ENCODE measurements at places on chromosomes 11 and 22.

- DNase-seq, result no peak
Observed at GRCh38 chr11:46560300-46560991, 33.4 kb downstream of the AMBRA1 start.

- DNase-seq, result no peak
Observed at GRCh38 chr11:74182635-74183034, 11.5 kb downstream of the PPME1 start.

DNA sequence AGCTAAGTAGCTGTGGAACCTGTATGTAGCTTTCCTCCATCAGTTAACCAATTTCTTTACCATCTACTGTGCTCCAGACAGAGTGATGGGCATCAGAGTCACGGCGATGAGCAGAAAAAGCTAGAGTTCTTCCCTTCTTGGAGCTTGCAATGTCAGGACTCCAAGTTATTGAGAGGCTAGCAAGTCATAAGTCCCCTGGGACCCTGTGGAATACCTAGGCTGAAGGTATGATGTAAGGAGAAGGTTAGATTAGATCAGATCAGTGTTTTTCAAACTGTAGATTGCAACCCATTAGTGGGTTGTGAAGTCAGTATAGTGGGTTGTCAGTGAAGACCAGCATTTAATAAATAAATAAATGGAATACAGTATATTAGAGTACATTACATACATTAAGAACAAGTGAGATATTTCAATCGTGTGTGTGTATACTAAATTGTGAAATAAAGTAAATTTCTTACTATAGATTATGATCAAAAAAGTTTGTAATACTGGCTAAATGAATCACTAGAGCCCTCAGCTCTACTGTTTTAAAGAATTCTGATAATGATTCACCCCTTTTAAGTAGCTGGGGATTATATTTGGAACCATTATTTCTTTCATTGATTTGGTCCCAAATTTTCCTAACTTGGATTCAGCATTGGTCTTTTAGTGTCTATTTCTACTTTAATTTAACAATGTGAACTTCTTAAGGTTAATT is 52.3 kb downstream of the RASSF10 start:
- DNase-seq, result no peak

DNA sequence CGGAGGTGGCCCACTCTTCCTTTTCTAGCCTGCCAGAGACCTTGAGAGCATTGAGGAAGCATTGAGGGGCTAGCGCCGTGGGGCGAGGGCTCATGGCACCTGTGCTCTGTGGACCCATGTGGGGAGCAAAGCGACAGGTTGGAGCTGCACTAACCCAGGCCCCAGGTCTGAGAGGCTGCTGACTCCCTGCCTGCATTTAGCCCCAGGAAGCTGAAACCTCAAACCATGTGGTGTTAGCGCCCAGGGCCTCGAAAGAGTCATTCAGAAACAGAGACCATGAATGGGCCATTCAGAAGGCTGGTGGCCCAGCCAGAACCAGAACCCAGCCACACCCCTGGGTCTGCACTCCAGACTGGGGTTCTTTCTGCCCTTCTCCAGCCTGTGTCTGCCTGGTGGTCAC is 88.6 kb downstream of the BCR start:
- DNase-seq, result no peak

GRCh38 chr11:69745201-69745600 is 29.9 kb downstream of the FGF4 start:
- DNase-seq, result no peak

GRCh38 chr22:21779444-21779843 is 43.9 kb upstream of the YPEL1 start:
- DNase-seq, result no peak

GRCh38 chr22:37912171-37912570 is 6.1 kb downstream of the MICALL1 start:
- no peak for DNase-seq

DNA sequence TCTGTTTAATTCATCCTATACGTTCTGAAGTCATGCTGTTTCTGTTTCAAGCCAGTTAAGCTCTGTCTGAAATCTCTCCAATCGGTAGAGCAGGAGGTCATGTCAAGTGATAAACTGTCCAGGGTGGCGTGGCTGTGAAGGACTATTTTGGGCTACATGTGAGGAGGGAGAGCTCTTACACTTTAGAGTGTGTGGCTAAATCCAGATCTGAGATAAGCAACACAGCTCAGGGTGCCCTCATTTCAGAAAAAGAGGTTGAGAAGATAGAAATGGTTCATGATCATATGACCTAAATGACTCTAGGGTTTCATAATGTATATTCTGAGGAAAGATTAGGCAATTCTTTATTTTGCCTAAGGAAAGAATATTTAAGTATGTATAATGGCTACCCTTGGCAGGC is 8.4 kb downstream of the BLID start:
- no peak for DNase-seq

- no peak for DNase-seq
Observed at GRCh38 chr11:37107831-37108230, 509.8 kb upstream of the RAG2 start.

GRCh38 chr11:68694431-68695297 is 10.3 kb downstream of the GAL start:
- no peak for DNase-seq

DNA sequence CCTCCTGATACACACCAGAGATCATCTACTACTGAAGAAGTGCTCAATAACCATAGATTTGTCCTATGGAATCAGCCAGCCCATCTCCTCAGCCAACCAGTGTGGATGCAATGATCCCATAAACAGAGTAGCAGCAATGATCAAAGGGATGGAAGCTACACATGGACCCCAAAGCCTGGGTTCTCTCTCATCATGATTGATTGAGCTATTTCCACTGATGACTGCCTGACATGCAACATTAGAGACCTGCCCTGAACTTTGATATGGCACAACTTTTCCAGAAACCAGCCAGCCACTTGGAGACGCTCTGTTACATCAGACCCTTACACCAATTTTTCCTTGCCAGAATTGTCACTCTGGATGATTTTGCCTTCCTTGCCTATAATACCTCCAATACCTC is 471.6 kb downstream of the BUD13 start:
- DNase-seq, result no peak

DNA sequence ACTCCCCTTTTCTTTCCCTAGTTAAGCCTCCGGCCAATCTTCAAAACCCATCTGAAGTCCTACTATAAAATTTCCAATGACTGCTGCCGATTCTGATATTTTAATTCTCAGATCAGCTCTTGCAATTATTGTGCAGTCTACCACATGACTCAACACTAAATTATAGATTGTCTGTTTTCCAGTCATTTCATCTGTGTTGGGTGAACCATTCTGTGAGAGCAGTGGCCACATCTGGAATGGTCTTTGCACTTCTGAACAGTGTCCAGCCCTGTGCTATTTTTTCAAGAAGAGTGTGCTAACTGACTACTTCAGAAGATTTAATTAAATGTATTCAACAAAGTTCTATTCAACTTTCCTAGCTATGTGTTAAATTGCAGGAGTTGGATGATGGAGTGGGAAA is 47.2 kb upstream of the MMP7 start:
- DNase-seq, result no peak

DNA sequence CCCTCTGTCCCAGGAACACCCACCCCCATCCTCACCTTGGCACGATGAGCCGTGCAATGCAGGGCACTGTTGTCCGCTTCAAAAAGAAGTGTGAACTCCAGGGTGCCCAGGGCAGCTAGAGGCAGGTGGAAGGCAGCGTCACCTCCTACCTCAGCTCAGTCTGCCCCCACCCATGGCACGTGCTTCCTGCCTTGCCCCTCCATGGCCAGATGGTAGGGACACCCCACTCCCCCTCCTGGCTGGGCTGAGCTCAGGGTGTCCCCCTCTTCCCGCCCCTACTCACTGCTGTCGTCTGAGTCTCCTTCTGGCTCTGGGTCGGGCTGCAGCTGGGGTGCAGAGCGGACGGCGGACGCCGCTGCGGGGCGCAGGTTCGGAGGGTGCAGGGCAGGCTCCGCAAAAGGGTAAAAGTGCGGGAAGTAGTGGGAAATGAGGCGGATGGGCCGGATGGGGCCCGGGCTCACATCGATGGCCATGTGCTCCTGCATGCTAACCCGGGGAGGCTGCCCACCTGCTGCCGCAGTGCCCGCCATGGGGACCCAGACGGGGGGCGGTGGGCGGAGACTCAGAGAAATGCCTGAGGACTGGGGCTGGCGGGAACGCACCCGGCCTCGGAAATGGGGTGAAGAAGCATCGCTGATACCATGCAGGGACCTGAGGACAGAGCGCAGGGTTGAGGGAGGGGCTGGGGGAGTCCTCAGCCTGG is 9.1 kb downstream of the NDUFV1 start:
- no peak for DNase-seq

GRCh38 chr11:40032331-40032730 is 1427.1 kb downstream of the LRRC4C start:
- DNase-seq, result no peak

DNA sequence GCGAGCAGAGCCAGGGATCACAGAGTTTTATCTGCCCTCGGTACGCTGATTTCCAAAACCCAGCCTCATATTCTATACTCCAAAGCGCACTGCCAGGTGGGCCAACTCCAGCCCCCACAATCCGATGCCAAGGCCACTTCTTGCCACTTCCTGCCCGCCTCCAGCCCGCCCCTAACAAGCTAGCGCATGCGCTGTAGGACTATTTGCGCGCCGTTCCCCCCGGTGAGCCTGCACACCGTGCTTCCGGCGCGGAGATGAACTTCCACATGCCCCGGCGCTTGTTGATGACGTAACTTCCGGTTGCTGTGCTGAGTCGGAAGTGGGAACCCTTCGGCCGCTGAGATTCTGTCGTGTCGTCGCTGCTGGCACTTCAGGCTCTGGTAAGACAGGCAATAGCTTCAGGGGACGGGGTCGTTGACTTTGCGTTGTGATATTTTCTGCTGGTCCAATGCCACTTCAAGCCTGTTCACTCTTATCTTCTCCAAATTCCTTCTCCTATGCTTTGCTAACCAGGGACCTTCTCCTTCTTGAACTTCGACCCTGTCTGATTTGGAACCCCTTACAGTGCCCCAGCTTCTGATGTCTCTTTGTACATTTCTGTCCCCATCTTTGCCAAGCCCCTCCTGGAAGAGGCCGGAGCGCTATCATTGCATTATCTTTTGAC is at the start of gene UBE4A:
Gene UBE4A, plus strand, starts transcription at position 306 of the 664 bp plus-strand sequence. CDS start 5,481 bp downstream, outside the sequence.
- peak; percentile 84 for DNase-seq

DNA sequence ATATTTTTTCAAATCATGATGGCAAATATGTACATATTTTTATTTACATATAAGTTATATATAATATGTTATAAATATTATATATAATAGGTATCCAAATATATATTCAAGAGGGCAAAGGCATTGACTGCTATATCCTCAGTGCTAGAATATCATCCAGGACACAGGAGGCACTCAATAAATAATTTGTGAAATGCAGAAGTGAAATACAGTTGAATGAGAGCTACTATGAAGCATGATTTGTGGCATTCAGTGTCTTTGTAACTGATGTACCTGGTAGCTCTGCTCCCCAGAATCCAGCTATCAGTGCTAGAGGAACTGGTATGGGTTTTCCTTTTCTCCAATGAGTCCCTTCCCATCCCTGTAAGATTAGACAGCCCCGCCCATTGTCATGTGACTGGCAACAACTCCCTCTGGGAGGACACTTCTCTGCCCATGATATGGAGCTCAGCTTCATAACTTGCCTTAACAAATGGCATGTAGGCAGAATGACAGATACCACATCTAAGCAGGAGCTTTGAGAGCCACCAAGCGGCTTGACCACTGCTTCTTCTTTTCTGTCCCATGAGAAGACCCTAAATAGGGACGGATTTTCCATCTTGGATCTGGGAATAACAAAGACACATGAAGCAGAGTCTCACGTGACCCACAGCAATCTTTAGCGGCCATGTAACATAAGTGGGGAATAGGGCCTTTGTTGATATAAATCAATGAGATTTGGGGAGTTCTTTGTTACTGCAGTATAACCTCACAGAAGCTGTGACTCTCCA is 10.2 kb upstream of the CD82 start:
- no peak for DNase-seq

DNA sequence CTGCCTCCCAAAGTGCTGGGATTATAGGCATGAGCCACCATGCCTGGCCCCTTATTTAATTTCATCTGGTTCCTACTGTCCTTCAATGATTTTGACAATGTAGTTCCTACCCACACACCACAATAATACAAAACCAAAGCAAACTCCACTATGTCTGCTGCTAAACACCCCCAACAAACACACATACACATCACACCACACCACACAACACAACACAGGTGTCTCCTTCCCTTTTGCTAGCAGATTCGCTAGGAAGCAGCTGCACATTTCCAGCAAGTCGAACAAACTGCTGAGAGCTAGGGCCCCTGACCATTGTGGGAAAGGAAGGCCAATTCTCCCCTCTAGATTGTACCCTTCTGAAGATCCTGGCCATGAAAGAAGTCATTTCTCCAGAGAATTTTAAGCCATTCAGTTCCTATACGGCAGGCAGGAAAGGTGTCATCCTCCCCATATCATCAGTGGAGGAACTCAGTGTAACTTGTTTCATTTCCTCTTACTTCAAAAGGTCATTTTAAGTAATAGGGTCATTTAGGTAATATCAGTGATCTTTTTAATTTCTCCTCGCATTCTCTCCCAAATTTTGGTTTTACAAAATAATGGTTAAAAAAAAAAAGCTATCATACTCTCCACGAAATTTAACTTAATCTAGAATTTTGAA is 18.5 kb downstream of the NUMA1 start:
- DNase-seq, result no peak

- no peak for DNase-seq
Observed at GRCh38 chr11:109706945-109707344, 285.0 kb downstream of the C11orf87 start.

DNA sequence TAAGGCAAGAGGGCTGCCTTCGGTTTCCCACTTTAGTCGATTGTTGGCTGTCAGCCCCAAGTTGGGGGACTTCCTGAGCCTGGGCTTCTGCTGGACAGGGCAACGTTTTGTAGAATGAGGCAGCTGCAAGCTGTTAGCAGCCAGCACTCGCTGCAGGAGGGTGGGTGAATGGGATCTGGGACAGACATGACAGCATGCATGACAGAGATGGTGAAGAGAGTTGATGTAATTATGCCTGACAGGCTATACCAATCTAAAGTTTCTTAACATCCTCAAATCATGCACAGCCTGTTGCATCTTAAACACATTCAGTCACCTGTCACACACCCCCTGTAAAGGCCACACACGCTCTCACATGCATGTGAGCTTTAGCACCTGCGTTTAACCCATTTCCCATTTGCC is 49.2 kb downstream of the CWC15 start:
- no peak for DNase-seq

- DNase-seq, result no peak
Observed at GRCh38 chr11:7981619-7982157, 5.4 kb upstream of the EIF3F start.

DNA sequence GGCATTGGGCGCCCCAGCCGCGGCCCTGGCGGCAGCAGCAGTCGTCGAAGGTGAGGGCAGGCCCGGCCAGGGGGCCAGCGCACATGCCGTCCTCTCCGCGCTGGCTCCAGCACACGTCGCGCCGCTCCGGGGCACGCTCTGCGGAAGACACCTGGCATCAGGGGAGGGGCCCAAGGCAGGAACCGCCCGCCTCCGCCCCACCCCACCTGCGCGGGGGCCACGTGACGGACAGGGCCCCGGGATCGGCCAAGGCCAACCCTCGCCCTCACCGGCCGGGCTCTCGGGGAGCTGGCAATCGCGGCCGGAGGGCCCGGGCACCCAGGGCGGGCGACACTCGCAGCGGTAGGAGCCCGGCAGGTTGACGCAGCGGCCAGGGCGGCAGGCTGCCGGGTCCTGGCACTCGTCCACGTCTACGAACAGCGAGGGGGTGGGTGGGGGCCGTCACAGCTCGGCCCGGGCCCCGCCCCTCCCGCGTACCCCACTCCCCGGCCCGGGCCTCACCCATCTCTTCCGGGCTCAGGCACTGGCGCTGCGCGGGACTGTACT is 14.9 kb downstream of the SCYL1 start:
- DNase-seq, result no peak

- no peak for DNase-seq
Observed at GRCh38 chr11:32379719-32380118, 55.6 kb downstream of the WT1 start.

All from RCC 7860 (cell line).